MCF 10A (cell line): ENCODE measurements at places on chromosomes 6 and 20.

- no peak for DNase-seq
Measured at GRCh38 chr6:18509871-18510643, 122.9 kb downstream of the RNF144B start.

- no peak for DNase-seq
Measured at GRCh38 chr6:44224029-44224964, 902 bp downstream of the SLC29A1 start.

- DNase-seq, result no peak
Measured at GRCh38 chr6:159714404-159714803, 12.9 kb upstream of the WTAP start.

GRCh38 chr6:106574741-106575458 is 54.4 kb downstream of the RTN4IP1 start:
- DNase-seq, result peak; percentile 57

- no peak for DNase-seq
Measured at GRCh38 chr6:137878029-137878428, 11.0 kb downstream of the TNFAIP3 start.

GRCh38 chr20:62487-62886 is 25.0 kb upstream of the DEFB125 start:
- no peak for DNase-seq

GRCh38 chr6:49676671-49677281 is 36.6 kb downstream of the CRISP2 start:
- DNase-seq, result peak; percentile 57

- peak; percentile 60 for DNase-seq
Measured at GRCh38 chr6:128350416-128351254, 169.8 kb downstream of the PTPRK start.

GRCh38 chr6:53691252-53691651 is 25.7 kb upstream of the KLHL31 start:
- DNase-seq, result no peak

GRCh38 chr6:134446896-134447295 is 129.0 kb upstream of the SGK1 start:
- no peak for DNase-seq

DNA sequence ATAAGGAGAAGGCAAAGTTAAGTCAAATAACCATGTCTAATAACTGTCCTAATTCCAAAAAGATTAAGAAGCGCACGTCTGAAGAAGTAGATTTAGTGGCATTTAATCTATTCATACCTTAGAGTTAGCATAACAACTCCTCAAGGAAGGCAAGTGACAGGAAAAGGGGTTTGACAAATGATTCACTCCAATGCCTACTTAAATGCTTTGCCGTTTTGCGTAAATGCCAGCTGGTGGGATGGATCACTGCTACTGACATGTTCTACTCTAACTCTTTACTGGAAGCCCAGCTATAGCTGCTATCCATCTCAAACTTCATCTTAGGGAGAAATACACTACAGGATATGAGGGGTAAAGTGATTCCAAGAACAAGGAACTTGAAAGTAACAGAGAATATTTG is 347.3 kb upstream of the RUNX2 start:
- DNase-seq, result no peak

- DNase-seq, result peak; percentile 42
Measured at GRCh38 chr6:57021086-57021720, 25.3 kb upstream of the KIAA1586 start.

DNA sequence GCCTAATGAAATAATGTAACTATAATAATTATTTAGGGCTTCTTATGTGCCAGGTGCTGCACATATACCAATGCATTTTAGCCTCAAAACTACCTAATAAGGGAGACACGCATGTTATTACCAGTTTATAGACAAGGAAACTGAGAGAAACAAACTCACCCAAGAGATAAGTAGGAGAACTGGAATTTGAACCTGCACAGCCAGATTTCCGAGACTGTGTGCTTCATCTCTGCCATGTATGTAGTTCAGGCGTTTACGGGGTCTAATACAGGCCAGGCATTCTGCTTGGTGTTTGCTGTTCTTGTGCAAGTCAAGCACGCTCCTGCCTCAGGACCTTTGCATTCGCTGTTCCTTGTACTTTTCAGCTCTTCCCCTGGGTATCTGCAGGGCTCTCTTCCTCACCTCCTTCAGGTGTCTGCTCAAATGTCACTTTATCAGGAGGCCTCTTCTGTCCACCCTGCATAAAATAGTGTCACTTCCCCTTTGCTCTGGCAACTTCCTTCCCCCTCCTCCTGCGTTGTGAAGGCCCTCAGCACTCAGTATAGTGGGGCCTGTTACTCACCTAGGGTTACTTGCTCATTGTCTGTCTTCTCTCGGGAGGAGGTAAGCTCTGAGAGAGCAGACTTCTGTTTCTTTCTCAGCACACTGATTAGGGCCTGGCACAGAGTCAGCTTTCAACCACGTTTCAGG is 6.1 kb upstream of the NSFL1C start:
- DNase-seq, result no peak

DNA sequence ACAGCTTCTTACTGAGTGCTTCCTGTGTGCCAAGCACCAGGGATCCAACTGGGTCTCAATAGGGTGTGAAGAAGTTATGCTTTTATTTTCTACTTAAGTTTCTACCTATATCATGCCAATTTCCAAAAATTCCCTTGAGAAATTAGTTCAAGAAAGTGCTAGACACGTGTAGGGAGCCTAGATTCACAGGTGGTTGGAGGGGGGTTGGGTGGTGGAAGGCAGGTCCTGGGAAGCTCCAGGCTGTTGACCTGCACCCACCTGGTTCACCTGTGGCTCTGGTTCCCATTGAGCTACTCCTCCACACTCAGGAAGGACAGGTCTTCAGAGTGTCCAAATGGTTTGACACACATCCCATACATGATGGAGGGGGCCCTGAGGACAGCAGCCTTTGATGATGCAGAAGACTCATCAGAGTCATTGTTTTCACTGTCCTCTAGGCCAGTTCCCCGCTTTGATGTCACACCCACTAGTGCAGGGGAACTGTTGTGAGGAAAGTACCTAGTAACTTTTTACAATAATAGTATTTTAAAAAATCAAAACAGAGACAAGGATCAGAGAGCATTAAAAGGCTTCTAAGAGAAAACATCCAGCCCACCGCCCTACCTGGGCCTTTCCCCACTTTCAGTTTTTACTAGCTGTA is 39.8 kb upstream of the MYL9 start:
- no peak for DNase-seq

DNA sequence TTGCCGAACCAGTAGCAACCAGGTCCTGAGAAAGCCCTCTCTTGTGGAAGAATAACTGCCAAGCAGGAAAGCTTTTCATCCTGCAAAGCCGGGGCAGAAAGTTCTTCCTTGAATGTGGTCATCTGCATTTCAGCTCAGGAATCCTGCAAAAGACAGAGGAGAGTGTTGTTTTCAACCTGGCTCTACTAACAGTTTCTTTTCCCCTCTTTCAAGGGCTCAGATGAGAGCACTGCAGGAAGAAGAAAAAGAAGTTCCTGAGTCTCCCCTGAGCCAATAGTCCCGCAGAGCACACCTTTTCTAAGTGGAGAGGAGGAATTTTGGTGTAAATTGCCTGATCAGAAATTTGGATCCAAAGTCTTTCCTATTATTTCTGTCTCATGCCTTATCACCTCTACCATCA is 10.7 kb downstream of the HLA-DRB1 start:
- no peak for DNase-seq

- DNase-seq, result no peak
Measured at GRCh38 chr6:72035486-72035885, 149.1 kb downstream of the RIMS1 start.

- no peak for DNase-seq
Measured at GRCh38 chr6:108872575-108872974, 24.4 kb downstream of the ARMC2 start.

DNA sequence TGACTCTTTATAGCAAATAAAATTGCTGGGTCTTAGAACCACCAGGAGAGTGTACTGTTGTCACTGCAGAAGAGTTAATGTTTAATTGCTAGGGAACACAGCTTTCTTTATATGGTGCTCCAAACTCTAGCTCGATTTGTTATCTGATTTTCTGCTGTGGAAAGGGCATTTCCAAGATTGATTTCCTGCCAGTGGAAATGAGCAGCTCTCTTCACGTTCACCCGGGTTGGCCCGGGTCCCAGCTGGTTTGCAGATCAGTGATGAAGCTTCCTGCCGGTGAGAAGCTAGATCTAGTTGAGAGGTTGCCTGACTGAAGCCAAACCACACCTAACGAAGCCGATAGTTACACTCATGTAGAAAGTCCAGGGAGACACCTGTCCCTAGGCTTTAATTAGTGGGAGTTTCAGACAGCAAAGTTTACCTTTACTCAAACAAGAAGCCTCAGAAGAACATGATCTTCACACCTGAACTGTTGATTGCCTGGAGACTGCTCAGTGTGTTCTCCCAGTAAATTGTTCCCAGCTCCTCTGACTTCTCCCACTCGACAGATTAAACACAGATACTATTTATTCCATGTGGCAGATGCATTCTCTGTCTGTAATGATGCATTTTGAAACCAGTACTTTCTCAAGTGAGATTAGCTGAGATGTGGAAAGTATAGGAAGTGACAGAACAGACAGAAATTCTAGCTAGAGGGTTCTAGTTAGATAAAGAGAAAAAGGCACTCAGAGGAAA is 27.8 kb downstream of the PAQR8 start:
- peak; percentile 50 for DNase-seq

- no peak for DNase-seq
Measured at GRCh38 chr6:98695091-98695801, 139.1 kb upstream of the POU3F2 start.

DNA sequence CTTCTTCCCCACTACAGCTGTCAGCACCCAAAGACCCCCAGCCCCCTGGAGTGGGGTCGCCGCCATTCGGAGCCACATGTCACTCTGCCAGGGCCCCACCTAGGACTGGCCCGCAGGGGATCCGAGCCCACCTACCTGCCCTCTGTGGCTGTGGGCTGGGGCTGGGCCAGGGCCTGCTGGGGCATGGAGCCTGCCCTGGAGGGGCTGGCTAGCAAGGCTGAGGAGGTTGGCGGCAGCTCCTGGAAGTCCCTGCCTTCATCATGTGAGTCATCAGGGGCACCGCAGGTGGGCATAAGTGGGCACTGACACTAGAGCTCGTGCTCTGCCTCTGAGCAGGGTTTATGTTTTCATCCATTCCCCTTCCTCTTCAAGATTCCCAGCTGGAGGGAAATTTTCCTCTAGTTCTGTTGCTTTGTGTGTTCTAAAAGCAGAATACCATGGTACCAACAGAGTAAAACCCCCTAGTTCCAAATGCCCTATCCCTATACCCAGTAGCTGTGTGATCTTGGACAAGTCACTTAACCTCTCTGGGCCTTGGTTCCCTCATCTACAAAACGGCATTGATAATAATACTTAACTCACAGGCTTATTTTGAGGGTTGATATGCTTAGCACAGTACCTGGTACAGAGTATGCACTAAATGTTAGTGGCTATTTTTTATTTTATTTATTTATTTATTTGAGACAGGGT is 8.7 kb upstream of the FANCE start:
- DNase-seq, result peak; percentile 33

DNA sequence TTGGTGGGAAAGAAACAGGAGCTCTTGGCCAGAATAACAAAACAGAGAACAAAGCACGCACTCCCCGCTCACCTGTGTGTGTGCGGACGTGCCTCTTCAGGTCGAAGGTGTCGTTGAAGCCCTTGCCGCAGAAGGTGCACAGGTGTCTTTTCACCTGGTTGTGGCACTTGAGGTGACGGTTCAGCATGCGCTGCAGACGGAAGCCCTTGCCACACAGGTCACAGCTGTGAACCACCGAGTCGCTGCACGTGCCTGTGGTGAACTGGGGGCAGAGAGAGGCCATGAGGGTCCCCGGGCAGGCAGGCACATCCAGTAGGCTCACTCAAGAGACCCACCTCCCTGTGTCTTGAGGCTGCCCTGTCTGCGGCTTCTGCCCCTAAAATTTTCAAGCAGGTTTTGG is 16.3 kb downstream of the OVOL2 start:
- DNase-seq, result no peak

DNA sequence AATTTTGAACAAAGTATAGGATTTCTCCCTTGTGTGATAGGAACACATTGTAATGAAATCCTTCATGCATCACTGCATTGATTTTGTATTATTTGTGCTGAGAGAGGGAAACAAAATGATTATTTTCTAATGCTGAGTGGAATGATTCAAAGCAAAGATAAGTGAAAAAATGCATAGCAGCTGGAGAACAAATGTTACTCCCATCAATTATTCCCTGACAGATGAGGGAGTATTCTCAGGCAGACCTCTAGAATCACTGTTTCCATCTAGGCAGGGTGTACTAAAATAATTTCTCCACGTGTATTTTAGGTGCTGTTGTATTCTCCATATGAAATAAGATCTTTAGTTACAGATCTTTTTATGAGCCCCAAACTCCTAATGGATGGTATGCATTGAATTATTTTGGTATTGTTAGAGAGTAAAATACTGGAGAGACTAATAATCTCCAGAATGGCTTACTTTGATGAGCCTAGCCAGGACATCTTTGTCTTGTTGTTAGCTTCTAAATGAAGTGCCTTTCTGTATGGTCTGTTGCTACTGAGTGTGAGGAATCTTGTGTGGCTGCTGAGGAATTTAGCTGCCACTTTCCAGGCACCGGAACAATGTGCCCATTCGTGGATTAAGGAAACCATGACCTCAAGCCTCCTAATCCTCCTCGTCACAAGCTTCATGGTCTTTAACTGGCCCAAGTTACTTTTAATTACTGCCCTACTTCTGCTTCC is 39.6 kb downstream of the RNF217 start:
- DNase-seq, result no peak

DNA sequence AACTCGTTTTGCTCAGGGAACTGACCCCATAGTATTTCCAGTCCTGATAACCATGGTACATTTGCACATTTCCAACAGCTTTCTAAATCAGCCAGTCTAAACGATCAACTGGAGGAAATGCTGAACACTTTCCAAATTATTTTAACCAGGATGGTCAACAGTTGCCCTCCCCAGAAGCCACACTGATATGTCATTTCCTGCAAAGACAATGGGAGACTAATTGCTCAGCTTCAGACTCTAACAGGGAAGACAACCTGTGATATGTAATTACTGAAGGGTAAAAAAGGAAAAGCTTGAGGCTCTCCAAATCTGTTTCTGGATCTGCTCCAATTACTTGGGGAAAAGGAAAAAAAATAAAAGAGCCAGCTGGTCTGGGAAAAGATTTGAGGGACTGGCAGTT is 88.8 kb downstream of the FYN start:
- no peak for DNase-seq

DNA sequence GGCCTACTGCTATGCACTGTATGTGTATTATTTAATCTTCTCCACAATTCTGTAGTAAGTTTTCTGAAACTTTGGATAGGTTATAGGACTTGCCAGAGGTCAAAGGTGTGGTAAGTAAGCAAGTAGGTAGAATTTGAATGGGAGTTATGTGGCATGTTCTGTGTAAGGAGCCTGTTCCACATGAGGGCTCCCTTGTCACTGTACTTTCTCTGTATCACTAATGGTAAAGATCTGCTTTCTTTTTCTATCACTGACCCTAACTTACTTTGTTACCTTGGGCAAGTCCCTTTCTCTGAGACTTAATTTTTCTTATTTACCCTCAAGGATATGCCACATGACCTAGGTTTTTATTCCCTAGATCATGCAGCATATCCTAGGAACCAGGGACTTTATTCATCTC is 50.3 kb downstream of the EIF2S2 start:
- DNase-seq, result no peak

DNA sequence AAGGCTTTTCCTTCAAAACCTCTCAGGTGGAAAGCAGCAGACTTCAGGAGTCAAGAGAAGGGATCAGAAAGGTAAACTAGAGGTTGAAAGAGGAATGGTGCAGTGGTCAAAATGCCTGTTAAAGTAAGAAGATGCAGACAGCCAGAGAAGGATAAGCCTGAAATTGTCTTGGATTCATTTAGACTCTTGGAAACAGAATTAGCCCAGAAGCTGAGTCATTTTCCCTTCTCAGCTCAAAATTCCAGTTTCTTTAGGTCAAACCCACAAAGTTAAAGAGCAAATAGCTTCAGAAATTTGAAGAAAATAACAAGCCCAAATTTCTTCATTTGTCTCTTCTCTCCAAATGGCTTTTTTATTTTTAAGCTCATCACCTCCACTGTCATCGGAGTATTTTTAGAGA is 73.9 kb downstream of the DHX35 start:
- no peak for DNase-seq
